ENCODE measurements at places on chromosomes 12 and 14.

GRCh38 chr14:90757452-90757851 lies 58.8 kb downstream of the TTC7B start:
- peak overlapping the region; percentile 63 for H3K4me3 ChIP-seq
- peaks cover under 1% of the 10 kb centered on the region for H3K36me3 ChIP-seq
- H3K27me3 ChIP-seq, result no peaks in the 10 kb centered on the region
- DNase-seq, result no peak
- peaks cover 13% of the 10 kb centered on the region for H3K4me1 ChIP-seq

GRCh38 chr14:71698027-71698426 lies 234.2 kb upstream of the RGS6 start:
- H3K4me3 ChIP-seq, result no peak overlapping the region
- no peak for DNase-seq
- H3K4me1 ChIP-seq, result peaks cover 26% of the 10 kb centered on the region
- H3K27ac ChIP-seq, result no peak overlapping the region
- peaks cover 26% of the 10 kb centered on the region for H3K36me3 ChIP-seq

GRCh38 chr14:89182326-89182725 lies 234.7 kb downstream of the FOXN3 start:
- no peak overlapping the region for H3K27ac ChIP-seq
- H3K27me3 ChIP-seq, result no peaks in the 10 kb centered on the region
- H3K36me3 ChIP-seq, result peaks cover 23% of the 10 kb centered on the region
- no peak for DNase-seq
- H3K4me1 ChIP-seq, result peaks cover 22% of the 10 kb centered on the region

- H3K4me3 ChIP-seq, result no peak overlapping the region
- H3K36me3 ChIP-seq, result no peaks in the 10 kb centered on the region
- peaks cover 2% of the 10 kb centered on the region for H3K27me3 ChIP-seq
These were observed 8.6 kb downstream of the BCL2L14 start for GRCh38 chr12:12079291-12079690.

DNA sequence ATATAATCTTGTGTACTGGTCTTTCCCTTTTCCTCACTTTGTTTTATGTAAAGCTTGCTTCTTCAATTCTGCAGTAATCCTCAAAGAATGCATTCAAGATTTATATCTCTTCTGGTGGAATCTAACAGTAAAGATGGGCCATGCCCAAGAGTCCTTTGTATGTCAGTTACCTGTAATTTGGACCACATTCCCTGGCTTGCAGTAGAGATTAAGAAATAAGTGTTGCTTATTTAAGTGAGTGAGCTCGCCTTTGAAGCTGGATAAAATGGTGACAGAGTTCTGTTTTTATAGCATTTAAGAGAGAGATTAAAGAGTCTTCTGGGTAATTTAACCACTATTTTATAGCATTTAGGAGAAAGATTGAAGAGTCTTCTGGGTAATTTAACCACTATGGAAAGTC lies 262.1 kb upstream of the ATP2B1 start:
- no peak overlapping the region for H3K4me3 ChIP-seq
- H3K27me3 ChIP-seq, result no peaks in the 10 kb centered on the region
- DNase-seq, result no peak
- no peak overlapping the region for H3K27ac ChIP-seq

DNA sequence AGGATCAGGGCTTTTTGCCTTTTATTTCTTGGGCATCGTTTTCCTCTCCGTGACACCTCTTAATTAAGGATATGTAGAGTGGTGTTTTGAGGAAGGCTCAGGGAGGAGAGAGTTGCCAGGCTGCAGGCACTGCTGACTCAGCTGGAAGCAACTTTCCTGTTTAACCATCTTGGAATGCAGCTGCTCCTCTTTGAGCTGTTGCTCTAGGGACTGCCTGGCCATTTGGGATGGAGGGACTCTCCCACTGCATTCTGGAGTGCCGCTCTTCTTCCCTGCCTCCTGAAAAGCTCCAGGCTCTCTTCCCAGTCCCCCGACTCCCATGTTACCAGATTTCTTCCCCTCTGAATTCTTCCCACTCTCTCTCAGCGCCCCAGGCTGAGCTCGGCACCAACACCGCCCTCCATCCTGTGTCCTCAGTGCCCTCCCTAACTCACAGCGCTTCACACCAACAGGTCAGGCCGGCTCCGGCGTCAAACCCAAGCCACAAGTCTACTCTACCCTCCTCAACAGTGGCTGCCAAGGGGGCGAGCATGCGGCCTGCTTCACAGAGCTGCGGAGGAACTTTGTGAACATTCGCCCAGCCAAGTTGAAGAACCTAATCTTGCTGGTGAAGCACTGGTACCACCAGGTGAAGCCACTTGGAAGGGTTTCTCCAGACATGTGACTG lies 5.9 kb downstream of the OAS3 start:
- no peak overlapping the region for H3K4me3 ChIP-seq
- H3K27ac ChIP-seq, result no peak overlapping the region
- DNase-seq, result no peak

DNA sequence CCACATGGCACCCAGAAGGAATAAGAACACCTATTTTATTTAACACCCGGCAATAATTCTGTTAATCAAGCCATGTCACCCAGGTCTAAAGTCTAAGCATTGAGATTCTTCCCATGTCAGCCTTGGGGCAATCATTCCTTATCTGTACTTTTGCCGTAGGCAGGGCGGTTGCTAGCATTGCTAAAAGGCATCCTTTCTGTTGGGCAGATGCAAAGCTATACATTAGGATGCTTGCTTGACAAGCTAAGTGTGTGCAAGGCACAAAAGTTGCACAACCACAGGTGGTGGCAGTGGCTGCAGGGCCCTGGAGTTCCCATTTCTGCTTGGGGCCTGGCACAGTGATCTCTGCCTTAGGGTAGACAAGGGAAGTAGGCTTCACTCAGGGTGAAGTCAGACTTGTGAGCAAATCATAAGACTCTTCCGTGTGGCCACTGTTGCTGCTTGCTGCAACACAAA lies 12.5 kb upstream of the GALNT6 start:
- no peak for DNase-seq
- no peaks in the 10 kb centered on the region for H3K36me3 ChIP-seq
- H3K4me3 ChIP-seq, result no peak overlapping the region

- no peaks in the 10 kb centered on the region for H3K36me3 ChIP-seq
- no peak overlapping the region for H3K4me3 ChIP-seq
- peaks cover 27% of the 10 kb centered on the region for H3K27me3 ChIP-seq
- no peak for DNase-seq
- peaks cover 13% of the 10 kb centered on the region for H3K4me1 ChIP-seq
These were observed 82.9 kb downstream of the PAPOLA start for GRCh38 chr14:96584907-96585671.

DNA sequence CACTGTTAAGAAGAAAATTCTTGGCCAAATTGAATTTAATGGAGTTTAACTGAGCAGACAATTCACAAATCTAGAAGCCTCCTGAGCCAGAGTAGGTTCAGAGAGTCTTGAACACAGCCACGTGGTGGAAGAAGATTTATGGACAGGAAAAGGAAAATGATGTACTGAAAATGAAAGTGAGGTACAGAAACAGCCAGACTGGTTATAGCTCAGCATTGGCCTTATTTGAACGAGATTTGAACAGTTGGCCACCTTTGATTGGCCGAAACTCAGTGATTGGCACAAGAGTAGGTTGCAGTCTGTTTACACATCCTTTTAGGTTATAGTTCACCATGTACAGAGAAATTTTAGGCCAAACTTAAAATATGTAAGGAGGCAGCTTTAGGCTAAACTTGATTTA lies 9.9 kb downstream of the OAS2 start:
- peaks cover 34% of the 10 kb centered on the region for H3K27me3 ChIP-seq
- H3K4me3 ChIP-seq, result no peak overlapping the region
- no peak for DNase-seq
- no peaks in the 10 kb centered on the region for H3K4me1 ChIP-seq
- H3K36me3 ChIP-seq, result no peaks in the 10 kb centered on the region

GRCh38 chr12:109582636-109583035 lies 9.0 kb downstream of the MVK start:
- H3K4me3 ChIP-seq, result peak overlapping the region; percentile 45
- no peaks in the 10 kb centered on the region for H3K27me3 ChIP-seq
- peaks cover 3% of the 10 kb centered on the region for H3K36me3 ChIP-seq
- DNase-seq, result no peak
- H3K4me1 ChIP-seq, result no peaks in the 10 kb centered on the region
- no peak overlapping the region for H3K27ac ChIP-seq

DNA sequence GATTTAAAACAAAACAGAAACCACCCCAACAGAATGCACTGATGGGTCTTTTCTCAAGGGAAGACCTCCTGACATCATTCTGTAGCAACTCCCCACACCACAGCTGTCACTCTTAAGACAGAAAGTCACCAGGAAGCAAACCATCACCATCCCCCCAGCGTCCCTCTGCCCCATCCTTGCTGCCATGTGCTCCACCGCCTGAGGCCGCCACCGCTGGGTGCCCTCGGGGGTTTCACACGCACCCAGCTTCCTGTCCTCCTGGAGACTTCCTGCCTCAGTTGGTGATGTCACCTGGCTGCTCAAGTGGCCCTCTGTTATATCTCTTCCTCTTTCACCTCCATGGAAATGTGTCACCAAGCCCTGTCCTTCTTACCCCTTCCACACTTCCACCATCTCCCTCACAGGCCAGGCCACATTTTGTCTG lies 71.4 kb upstream of the GPR68 start:
- H3K27me3 ChIP-seq, result no peaks in the 10 kb centered on the region
- no peak overlapping the region for H3K4me3 ChIP-seq
- H3K4me1 ChIP-seq, result no peaks in the 10 kb centered on the region
- no peak for DNase-seq

DNA sequence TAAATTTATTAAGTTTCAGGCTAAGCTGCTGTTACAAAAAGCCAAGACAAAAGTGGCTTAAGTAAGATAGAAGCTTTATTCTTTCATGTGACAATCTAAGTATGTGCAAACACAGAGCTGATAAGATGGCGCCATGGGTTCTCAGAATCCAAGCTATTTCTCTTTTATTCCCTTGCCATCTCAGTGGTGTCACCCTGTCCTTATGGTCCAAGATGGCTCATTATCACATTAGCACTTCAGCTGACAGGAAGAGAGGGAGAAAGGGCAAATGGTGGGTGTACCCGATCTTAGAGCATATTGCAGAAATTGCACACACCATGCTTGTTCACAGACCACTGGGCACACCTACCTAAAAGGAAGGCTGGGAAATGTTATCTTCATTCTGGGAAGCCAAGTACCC lies 211.7 kb downstream of the TMTC2 start:
- peaks cover 3% of the 10 kb centered on the region for H3K36me3 ChIP-seq
- no peak overlapping the region for H3K4me3 ChIP-seq
- H3K4me1 ChIP-seq, result no peaks in the 10 kb centered on the region
- no peak for DNase-seq

DNA sequence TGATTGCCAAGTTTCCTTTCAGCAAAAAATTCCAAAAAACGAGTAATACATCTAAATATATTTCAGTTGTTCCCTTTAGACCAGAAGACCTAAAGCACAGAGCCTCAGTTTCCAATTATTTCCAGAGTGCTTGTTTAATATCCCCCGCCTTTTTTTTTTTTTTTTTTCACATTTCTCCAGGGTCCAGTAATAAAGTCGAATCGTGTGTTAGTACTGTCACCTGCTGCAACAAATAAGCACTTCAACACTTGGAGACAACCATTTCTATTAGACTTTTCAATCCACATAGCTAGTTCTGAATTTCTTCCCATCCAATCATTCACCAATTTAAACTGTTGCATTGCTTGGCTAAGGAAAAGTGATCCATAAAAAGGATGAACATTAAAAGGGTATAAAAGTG lies 13.6 kb downstream of the PDE6H start:
- no peak overlapping the region for H3K27ac ChIP-seq
- no peak overlapping the region for H3K4me3 ChIP-seq
- no peaks in the 10 kb centered on the region for H3K4me1 ChIP-seq
- no peaks in the 10 kb centered on the region for H3K27me3 ChIP-seq

DNA sequence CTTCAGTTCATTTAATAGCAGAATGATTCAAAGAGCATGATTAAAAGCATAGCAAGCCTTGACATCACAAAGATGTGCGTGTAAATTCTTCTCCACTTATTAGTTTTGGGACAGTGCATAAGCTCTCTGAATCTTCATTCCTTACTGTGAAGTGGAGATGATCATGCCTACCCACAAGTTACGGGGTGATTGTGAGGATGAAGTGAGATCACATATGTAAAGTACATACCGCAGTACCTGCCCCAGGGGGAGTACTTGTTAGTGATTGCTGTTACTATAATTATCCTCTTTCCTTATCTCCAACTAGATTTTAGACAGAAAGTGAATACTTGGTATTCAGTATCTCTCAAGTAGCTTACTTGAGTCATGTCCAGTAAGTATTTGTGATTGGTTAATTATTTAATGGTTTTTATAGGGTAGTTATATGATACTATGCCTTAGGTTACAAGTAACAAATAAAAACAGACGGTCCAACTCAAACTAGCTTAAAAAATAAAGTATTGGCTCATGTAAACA lies 6.0 kb downstream of the RAD9B start:
- H3K4me1 ChIP-seq, result no peaks in the 10 kb centered on the region
- H3K4me3 ChIP-seq, result no peak overlapping the region
- DNase-seq, result no peak
- no peaks in the 10 kb centered on the region for H3K36me3 ChIP-seq

DNA sequence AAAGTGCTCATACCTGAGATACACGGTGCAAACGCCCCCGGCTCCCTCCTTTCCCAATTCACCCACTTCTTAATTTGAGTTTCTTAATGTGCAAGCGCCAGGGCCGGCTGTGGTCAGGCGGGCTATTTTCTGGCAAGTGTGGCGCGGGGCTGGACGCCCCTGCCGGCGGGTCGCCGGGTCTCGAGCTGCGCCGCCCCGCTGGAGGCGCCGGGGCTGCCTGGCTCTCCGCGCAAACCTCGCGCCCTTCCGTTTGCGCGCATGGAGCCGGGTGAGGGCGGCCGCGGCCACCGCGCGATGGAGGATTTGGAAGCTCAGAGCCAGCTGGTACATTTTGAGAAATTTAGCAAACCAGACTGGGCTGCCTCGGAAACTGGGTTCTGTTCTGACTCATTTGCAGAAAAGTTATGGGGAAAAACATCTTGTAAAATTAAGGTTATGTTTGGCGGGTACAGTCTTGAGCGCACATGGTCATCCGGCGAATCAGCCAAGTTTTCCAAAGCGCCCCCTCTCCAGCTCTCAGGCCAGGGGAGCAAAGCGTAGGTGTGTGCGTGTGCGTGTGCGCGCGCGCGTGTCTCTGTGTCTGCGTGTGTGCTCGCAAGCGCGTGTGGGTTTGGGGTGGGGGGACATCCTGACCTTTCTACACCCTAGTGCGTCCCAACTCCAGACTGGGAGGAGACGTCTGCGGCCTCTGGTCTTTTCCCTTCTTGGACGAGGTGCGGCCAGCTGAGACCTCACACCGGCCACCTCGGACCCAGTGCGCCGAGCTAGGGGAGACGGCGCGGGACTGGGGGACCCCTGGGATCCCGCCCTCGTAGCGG lies 6.5 kb upstream of the OTX2 start:
- no peak overlapping the region for H3K4me3 ChIP-seq
- no peak for DNase-seq
- H3K36me3 ChIP-seq, result no peaks in the 10 kb centered on the region
- H3K27me3 ChIP-seq, result peaks cover 93% of the 10 kb centered on the region

DNA sequence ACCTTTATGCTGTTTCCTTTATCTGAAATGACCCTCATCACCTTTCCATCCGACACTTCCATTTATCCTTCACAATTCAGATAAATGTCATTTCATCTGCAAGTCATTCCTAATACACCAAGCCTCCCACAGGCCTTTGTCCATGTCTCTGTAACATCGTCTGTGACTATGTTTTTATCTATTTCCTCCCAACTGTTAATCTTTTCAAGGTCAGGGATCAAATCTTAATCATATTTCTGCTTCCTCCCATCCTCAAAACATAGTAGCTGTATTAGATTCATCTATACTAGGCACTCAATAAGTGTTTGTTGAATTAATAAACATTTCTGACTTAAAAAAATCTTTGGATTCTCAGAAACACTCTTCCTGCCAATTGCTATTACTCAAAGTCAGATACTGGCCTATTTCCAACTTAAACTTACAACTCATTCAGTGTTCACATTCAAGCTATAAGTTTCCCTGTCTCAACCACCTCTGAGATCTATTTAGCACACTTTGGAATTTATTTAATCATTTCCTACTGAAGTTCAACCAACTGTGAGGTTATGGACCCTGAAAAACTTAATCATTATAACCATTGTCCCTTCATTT lies 100.2 kb upstream of the ALX1 start:
- no peaks in the 10 kb centered on the region for H3K36me3 ChIP-seq
- no peak overlapping the region for H3K27ac ChIP-seq
- DNase-seq, result no peak
